Fibroblast of the aortic adventitia (primary cell): ENCODE measurements at places on chromosomes 2 and 18. TPM values are rescaled to one million over a fixed set of nuclear protein-coding genes. Genes with fewer than 3 reads are reported as not detected.

- no peak for DNase-seq
These were observed 220.5 kb downstream of the CYP26B1 start for GRCh38 chr2:71926876-71927756.

- DNase-seq = no peak
These were observed 231.9 kb upstream of the MGAT5 start for GRCh38 chr2:134021830-134022524.

DNA sequence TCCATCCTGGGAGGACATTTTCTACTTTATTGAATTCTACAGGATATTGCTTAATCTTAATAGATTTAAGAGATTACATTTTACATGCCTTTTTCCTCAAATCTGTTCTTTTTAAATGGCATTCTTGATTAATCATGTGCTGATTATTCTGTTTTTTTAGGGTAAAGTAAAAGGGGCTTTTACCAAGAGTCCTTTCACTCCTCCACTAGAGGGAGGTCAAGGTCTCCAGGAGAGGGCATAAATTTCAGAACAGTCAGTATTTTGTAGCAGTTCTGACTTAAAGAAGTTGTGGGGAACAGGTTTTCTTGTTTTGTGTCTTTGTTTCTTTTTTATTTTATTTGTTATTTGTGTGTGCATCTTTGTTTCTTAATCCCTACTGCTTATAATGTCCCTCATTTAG lies 25.4 kb downstream of the WDR75 start:
- DNase-seq = peak; percentile 76

DNA sequence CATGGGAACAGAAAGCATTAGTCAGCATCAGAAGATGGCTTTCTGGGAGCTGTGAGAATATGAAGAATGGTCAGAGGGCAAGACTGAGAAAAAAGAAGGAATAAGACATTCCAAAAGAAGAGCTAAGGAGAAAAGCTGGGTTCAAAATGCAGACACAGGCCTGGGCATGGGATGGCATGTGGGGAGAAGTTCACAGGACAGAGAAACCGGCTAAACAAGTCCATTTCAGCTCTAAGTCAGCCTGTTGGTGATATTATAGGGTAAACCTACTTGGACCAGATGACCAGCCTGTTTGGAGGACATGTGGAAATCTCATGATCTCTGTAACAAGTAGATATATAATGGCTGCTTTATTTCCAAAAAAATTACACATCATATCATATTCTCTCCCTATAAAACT lies 91.7 kb upstream of the MEIS1 start:
- DNase-seq = no peak

DNA sequence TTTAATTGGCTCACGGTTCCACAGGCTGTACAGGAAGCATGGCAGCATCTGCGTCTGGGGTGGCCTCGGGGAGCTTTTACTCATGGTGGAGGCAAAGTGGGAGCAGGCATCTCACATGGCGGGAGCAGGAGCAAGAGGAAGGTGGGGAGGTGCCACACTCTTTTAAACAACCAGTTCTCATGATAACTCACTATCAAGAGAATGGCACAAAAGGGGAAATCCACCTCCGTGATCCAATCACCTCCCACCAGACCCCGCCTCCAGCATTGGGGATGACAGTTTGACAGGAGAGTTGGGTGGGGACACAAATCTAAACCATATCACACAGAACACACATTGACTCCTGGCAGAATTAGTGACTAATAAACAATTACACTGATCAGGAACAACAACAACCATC lies 68.6 kb upstream of the ACKR3 start:
- no peak for DNase-seq

GRCh38 chr2:110647777-110648176 lies 30.1 kb downstream of the BUB1 start:
- DNase-seq = no peak

DNA sequence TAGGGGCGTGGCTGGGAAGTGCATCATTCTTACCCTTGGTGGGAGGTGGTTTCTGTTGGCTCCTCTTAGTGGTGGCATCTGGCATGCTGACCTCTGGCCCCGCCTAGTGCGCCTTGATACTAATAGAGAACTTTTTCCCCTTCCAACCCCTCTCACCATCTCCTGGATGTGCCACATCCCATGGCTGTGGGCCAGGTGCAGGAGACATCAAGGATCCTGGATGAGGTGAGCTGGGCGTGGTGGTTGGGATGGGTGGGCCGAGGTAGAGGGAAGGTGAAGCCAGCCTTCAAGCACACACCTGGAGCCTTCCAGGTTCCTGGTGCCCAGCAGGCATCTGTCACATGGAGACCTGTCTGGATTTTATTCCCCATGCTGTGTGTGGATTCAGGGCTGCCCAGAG lies 149.2 kb downstream of the DYSF start:
- no peak for DNase-seq

DNA sequence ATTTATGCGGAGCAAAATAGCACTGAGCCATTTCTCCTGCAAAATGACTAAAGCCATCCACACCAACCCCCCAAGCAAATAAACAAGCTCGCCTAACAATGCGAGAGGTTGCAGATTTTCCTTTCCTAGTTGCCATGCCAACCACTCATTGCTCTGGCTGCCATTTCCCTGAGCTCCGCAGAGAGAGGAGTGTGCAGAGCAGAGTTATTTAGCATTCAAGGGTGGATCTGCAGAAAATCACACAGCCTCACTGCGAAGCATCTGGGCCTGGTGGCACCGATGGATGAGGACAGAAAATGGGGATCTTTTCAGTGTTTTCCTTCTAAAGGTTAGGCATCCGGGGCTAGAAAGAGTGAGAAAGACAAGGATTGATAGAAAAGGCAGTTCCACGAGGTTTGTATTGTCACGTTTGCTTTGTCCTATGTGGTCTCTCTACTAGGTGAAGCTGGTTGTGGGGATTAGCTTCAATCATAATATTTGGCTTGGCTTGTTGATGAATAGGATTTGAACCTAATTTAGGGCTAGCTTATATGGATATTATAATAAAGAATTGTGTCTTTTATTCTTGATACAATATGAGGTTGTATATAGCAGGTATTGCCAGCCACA lies 110.2 kb upstream of the UNC80 start:
- DNase-seq = no peak

DNA sequence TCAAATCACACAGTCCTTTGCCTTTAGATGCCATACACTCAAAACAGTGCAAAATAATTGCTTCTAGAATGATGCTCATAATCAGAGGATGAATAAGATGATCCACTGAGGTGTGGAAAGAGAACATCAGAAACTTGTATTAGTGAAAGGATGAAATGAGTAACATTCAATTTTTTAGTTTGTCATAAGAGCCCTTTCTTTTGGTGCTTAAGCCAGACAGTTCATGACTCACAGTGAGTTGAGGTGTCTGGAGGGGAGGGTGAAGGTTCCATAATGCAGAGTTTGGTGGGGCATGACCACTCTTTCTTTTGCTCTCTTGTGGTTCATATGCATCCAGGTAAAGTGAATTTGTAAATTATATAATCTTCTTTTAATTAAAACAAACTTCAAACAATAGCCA lies 415.0 kb upstream of the CELF4 start:
- DNase-seq = no peak

- peak; percentile 77 for DNase-seq
These were observed 108.0 kb downstream of the SLC8A1 start for GRCh38 chr2:40343902-40344301.

DNA sequence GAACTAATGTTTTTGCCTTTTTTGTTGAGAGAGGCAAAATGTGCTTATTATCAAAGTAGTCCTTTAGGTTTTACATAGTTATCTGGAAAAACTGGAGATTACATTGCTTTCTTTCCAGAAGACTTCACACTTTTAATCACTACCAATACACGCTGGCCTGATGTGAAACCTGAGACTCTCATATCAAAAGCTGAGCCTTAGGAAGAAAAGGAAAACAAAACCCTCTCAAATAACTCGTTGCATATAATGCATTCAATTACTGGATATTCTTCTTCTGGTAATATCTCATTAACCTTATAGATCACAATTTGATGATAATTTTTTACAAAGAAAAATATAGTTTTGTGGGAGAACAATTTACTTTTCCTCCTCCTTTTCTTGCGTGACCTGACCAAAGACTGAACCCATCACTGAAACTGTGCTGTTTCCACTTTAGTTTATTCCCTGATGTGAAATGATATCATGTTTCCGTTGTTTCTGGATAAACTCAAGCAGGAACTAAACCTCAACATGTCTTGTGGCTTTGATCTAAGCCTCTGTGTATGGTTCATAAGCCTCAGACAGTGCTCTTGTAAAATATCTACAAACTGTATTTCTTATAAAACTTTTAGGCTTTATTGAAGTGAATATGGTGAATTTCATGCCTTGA lies 332.4 kb downstream of the GULP1 start:
- DNase-seq = peak; percentile 88

DNA sequence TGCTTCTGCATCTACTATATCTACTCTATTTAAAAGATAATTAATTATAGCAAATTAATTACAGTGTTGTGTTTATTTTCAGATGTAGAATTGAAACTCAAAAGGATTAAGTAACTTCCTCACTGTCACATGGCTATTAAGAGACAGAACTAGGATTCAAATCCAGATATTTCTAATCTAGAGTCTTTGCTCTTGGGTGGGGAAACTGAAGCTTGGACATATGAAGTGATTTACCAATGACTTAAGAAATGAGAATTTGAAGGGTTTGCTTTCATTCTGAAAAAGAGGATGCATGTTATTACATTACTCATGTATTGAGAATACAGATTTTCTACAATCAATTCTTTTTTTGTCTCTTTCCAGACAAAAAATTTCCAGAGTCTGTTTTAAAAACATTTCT lies 191.5 kb upstream of the SMAD7 start:
- no peak for DNase-seq

DNA sequence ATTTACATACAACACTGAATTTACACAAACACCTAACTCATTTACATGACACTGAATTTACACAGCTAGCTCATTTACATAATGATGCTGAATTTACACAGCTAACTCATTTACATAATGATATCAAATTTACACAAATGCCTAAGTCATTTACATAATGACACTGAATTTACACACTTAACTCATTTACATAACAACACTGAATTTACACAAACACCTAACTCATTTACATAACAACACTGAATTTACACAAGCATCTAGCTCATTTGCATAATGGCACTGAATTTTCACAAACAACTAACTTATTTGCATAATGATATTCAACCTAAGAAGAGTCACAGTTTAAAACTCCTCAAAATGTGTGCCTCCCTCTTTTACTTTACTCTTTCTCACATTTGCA lies 511.7 kb downstream of the GALR1 start:
- no peak for DNase-seq

GRCh38 chr2:188897096-188897495 lies 77.1 kb upstream of the COL3A1 start:
- peak; percentile 92 for DNase-seq

DNA sequence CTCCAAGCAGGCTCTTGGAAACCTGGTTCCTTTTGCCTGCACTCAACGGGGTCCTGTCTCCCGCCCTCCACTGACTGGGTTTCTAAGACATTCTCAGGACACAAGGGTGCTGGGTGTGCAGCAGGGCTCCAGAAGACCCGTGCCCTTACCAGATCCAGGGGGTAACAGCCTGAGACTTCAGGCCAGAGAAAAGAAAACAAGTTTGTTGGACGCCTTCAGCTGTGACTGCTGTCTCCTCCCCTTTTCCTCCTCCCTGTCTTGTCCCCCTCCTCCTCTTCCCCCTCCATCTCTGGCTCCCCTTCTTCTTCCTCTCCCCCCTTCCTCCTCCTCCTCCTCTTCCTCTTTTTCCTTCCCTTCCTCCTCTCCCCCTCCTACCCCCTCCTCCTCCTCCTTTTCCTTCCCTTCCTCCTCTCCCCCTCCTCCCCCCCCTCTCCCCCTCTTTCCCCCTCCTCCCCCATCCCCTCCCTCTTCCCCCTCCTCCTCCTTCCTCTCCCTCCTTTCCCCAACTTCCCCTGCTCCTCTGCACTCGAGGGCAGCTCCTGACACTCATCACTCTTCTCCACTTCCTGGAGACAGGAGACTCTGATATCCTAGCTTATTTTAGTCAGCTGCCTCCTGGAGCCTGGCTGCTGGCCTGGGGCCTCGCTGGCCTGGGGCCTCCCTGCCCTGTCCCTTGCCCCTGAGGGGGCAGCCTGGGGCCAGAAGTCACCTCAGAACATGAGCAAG lies 12.4 kb downstream of the ADRA2B start:
- DNase-seq = no peak

DNA sequence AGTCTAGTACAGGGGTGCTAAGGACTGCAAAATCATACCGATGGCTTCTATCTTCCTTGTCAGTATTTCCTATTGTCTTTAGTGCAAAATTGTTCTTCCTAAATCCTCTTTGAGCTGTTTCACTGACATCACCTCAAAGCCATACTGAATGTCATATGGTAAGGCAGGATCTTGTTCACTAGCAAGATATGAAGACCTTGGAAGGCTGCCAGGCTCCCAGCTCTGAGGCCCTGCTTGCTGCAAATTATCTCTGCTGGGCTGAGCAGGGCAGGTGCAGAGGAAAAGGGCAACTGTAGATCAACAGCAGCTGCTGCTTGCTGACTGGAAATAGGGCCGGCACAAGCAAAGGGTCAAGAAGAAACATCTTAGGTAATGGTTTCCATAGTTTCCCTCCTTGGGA lies 58.2 kb downstream of the PMAIP1 start:
- peak; percentile 52 for DNase-seq

- no peak for DNase-seq
These were observed 746 bp upstream of the POLR1B start for GRCh38 chr2:112541315-112542122.

GRCh38 chr18:11962597-11962996 lies 18.7 kb upstream of the IMPA2 start:
- DNase-seq = no peak

DNA sequence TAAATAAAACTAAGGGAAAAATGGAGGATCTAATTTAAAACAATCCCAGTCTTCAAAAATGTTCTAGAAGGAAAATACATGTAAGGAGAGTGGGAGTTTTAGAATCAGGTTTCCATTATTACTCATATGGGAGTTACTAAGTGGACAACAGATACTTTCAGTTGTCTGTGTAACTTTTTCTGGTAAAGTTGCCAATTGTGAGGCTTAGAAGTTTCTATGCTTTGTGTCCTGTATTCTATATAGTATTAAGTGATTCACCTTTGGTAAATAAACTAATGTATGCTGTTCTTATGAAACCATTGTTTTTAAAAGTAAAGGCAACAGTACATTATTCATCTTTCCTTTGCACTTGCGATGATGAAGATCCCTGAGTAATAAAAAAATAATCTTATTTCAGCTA lies 274.9 kb downstream of the NR4A2 start:
- peak; percentile 37 for DNase-seq

GRCh38 chr2:203949228-203949627 lies 12.7 kb downstream of the ICOS start:
- DNase-seq = no peak

GRCh38 chr18:74190086-74190485 lies 41.8 kb downstream of the TIMM21 start:
- DNase-seq = peak; percentile 36

DNA sequence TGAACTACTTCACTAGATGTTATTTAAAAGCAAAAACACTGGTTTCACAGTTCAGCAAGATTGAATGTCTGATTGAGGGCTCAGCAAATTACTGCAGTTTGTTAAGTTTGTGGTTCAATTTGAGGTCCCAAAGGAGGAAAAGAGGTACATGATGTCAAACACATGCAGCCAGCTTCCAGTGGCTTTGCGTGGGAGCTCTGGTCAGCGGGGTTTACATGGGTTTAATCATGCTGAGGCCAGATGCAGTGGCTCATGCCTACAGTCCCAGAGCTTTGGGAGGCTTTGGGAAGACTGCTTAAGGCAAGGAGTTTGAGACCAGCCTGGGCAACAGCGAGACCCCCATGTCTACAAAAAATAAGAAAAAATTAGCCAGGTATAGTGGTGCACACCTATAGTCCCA lies 111.5 kb downstream of the MAPK4 start:
- DNase-seq = no peak

Gene TGFA
- total RNA-seq = not detected in 2 replicates

Gene POTEC
- total RNA-seq = under 0.01 TPM in 1 of 2 replicates, not detected in the other

Gene ZSWIM2
- 0.18 TPM in 1 of 2 replicates, not detected in the other for total RNA-seq

Gene ALK
- total RNA-seq = 0.27 and 0.82 TPM in 2 replicates

Gene TRMT61B
- 14.5 and 15.2 TPM in 2 replicates for total RNA-seq
